ENCODE measurements at places on chromosomes 1 and 21.
A peak's percentile ranks its signal among the peaks of the same experiment; 100 is the strongest.

DNA sequence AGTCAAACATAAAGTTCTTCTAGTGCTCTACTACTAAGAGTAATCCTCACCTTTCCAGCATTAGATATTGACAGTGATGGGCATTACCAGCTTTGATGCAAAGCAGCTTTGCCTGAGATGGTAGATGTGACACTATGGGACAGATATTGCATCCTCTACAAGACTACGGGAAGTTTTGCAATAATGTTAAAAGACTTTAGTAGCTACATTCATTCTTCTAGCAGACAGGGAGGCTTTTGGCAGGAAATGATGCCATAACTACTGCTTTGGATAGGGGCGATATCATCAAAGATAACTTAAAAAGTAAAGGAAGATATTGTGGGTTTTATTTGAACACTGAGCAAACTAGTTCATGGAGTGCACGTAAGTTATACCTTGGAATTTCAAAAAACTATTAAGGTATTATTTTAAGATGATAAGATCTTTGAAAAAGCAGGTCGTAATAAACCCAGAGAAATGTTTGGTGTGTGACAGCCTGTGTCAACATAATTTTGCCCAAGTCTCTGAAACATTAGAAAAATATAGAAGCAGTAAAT lies 368.3 kb upstream of the TMPRSS15 start:
- no peak for DNase-seq

- DNase-seq: no peak
Measured at GRCh38 chr1:215111916-215112315, 29.4 kb downstream of the KCNK2 start.

- DNase-seq: no peak
Measured at GRCh38 chr1:200493344-200493743, 83.5 kb upstream of the ZNF281 start.

DNA sequence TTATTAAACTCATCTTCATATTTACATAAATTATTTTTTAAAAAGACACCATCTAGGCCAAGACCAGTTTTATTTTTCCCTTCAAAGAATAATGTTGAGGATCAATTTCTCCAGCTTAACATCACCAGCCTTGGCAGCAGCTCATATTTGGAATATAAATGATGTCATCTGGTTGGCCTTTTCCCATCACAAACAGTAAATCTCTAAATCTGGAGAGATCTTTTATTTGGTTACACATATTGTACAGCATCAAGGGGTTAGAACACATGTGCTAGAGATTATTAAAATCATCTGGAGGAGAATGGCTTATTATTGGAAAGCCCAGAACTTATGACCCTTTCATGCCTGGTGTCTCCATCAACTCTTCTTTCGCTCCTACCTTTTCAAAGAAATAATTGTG lies 508.8 kb downstream of the PLPP3 start:
- DNase-seq: no peak

- no peak for DNase-seq
Measured at GRCh38 chr1:158045639-158046038, 52.2 kb downstream of the KIRREL1 start.

DNA sequence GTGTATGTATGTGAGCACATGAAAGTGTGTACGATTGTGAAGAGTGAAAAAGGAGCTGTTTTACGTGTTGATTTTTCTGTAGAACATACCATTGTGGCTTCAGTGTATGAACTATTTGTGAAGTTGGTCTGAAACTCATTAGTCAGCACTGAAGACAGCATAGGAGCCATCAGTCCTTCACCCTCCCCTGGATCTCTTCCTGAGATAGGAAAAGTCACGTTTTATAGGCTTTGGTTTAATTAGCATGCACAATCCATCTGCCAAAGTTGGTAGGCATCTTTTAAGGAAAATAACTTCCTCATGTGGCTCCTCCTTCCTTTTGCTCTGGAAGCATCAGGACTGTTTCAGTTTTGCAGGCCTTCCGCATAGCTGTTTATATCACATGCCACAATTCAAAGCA lies 1.4 kb upstream of the RABIF start:
- DNase-seq: no peak

- DNase-seq: no peak
Measured at GRCh38 chr1:111847466-111847865, 91.8 kb downstream of the DDX20 start.

GRCh38 chr1:74693473-74693872 lies 19.9 kb upstream of the ERICH3 start:
- DNase-seq: no peak

DNA sequence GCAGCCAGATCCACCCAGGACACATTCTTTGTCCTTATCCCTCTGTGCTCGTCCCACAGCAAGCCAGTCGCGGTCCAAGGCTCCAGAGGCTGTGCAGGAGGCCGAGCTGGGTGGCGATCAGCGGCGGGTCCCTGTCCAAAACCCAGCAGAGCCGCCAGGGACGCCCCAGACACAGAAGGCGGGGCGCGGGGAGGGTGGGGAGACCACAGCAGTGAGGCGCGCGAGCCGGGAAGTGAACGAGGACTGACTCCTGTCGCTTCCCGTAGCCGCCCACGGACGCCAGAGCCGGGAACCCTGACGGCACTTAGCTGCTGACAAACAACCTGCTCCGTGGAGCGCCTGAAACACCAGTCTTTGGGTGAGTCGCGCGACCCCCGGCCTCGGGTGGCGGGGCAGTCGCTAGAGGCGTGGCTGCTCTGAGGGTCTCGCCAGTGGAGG lies at the start of gene LGALS8:
LGALS8 (plus strand) TSS at position 279 of the 438 bp plus-strand sequence. CDS start 2,089 bp downstream, outside the sequence.
- DNase-seq: peak; percentile 86

DNA sequence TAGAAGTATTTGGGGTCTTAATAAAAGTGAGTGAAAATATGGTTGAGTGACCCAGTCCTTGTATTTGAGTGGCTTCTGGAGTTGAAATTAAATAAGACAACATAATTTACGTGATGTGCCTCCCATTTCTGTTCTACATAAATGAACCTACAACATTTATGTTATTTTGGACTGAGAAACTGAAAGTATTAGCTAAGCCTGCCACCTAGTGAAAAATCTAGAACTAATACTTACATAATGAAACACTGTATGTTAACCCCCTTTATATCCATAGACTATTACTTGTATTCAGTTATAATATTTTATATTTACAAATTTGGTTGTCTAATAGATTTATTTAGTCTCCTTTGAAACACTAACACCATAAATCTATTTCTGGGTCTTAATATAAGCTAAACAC lies 298.9 kb downstream of the KCNT2 start:
- no peak for DNase-seq

DNA sequence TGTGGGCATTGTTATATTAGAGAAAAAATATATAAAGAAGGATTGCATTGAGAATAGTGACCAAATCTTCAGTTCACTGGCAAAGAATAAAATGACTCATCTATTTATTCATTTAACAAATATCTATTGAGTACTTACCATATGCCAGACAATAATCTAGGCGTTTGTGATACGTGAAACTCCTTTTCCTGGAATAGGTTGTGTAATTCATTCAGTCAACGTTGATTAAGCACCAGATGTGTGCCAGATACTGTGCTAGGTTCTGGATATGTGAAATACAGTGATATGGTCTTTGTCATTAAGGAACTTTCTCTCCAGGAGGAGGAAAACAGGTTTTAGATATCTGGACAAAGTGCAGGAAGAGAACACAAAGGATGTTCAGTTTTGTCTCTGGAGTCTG lies 344.5 kb downstream of the RWDD3 start:
- DNase-seq: no peak

DNA sequence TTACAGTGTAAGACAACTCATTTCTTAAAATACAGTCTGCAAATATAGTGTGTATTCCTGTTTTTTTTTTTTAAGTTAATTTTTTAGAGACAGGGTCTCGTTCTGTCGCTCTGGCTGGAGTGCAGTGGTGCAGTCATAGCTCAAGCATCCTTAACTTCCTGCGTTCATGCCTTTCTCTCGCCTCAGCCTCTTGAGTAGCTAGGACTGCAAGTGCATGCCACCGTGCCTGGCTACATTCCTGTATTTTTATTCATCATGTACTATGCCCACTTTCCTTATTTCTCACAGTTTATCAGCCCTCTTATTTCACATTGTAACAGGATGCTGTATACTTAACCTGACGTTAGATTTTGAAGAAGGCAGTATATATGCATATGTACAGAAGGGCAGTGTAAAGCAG lies 26.7 kb downstream of the MIER1 start:
- no peak for DNase-seq

GRCh38 chr1:13451399-13451965 lies 41.2 kb downstream of the PRAMEF20 start:
- no peak for DNase-seq

DNA sequence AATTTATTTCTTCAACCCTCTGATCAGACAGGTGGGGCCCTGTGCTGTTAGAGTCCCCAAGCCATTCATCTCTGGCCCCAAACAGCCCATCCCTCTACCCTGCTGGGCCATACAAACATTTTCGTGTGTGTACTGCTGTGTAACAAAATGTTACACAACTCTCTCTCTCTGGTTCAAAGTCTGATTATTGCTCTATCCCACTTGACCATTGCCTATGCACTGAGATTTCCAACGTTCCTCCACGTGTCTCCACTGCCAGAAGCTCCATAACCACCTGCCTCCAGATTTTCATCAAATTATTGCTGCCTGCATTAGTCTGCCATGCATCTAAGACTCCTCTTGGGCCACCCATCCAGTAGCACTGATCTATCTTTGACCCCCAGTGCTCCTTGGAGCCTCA lies 104.8 kb downstream of the ELAVL4 start:
- no peak for DNase-seq

GRCh38 chr1:230833511-230833910 lies 34.8 kb downstream of the C1orf198 start:
- DNase-seq: no peak

GRCh38 chr1:181541458-181541857 lies 58.1 kb downstream of the CACNA1E start:
- DNase-seq: no peak

GRCh38 chr1:201260236-201260590 lies 23.1 kb upstream of the PKP1 start:
- no peak for DNase-seq

DNA sequence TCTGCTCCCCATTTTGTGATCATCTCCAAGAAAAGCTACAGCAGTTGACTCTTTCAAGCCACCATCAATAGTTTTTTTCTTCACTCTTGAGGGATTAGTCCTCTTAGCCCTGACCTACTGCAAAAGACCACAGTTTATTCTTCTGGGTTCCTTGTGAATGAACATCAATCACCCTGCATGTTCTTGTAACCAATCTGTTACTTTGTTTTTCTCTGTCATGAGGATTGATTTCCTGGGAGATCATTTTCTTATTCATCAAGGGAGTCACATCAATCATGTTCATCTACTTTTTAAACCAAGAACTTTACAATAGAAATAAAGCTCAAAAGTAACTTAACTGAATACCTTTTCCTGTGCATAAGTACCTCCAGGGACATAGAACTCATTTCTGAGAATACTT lies 21.8 kb downstream of the ILDR2 start:
- no peak for DNase-seq

DNA sequence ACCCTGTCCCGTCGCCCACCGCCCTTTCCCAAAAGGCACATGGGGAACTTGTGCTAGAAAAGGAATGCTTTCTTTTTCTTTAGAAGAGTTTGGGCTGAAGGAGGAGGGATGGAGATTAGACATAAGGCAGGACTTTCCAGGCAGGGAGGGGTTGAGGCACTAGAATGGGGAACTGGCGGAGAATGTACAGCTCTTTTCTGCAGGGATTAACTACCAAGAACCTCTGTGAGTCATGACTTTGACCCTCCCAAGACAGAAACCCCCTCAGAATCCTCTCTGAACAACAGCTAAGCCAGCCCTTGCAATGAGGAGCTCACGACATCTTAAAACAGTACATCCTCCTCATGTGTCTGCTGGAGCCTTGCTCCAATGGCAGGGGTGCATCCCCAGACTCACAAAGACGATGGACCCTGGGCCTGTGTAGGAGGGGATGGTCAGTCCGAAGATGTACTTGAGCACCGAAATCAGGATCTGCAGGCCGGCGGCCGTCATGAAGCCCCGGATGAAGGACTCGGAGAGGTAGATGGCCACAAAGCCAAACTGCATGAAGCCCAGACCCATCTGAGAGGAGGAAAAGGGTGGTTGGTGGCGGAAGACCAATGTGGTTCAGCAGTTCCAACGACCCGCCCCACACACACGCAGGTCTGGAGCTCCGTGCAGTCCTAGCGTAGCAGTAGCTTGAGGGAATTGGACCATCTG lies 13.6 kb downstream of the SLC26A9 start:
- DNase-seq: no peak

- DNase-seq: no peak
Measured at GRCh38 chr1:39825432-39825941, 36.8 kb upstream of the BMP8B start.

GRCh38 chr1:2463396-2463795 lies 12.7 kb upstream of the PLCH2 start:
- DNase-seq: no peak

- DNase-seq: no peak
Measured at GRCh38 chr21:21232320-21232719, 234.1 kb downstream of the NCAM2 start.

GRCh38 chr21:35057428-35057827 lies 8.3 kb upstream of the RUNX1 start:
- no peak for DNase-seq

DNA sequence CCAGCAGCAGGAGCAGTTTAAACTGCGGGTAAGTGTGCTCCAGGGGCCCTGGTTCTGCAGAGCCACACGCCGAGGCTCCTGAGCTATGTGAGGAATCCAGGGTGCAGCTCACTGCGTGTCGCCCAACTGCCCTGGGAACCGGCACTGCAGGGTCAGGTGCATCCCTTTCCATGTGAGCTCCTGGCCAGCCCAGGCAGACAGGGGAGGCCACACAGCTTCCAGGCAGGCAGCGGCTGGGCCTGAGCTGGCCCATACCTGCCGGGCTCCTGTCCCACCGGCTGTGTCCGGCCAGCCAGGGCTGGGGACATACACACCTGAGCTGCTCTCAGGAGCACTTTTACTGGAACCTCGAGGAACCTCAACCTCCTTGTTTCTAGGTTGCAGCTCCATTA lies 18.6 kb upstream of the COL18A1 start:
- DNase-seq: no peak
